Foreskin fibroblast (primary cell): ENCODE measurements at places on chromosomes 2 and 18.

DNA sequence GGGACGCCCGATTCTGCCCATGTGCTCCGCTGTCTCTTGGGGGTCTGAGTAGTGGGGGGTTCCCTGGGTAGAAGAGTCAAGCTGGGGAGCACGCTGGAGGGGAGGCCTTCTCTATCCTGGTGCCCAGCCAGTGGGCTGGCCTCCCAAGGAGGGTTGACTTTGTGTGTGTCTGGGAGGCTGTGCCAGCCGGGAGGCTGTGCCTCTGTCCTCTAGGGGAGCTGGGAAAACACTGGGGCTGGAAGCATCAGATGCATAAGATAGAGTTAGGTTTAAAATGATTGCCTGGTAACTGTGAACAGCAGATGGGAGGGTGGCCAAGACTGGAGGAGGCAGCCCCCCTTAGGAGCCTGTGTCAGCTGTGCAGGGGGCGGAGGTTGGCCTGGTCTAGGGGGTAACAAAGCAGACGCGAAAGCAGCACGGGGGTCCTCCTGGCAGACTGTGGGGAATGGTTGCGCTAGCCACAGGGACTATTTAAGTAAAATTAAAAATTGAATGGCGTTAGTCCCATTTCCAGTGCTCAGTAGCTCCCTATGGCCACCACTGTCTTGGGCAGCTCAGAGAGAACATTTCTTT lies 1.3 kb downstream of the ING5 start:
- DNase-seq, result peak; percentile 64

GRCh38 chr2:240255165-240255491 lies 114.7 kb upstream of the OTOS start:
- no peak for DNase-seq

DNA sequence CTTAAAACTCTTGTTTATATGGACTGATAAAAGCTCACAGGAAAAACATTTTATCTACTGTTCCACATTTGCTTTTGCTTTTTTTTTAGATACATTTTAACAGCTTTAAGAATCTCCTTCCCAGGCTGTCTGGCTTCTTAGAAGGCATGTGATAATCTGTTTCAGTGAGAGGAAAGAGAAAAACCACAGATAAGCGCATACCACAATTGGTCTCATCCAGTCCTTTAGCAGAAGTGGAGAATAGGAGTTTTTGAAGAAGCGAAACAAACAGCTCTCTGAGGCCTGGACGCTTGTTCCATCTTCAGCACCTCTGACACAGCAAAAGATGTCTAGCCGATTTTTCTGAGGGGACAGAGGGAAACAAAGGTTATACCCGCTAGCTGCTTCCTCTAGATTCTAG lies 37.6 kb downstream of the RMC1 start:
- DNase-seq, result no peak

GRCh38 chr2:234444893-234445292 lies 52.0 kb downstream of the ARL4C start:
- peak; percentile 74 for DNase-seq

DNA sequence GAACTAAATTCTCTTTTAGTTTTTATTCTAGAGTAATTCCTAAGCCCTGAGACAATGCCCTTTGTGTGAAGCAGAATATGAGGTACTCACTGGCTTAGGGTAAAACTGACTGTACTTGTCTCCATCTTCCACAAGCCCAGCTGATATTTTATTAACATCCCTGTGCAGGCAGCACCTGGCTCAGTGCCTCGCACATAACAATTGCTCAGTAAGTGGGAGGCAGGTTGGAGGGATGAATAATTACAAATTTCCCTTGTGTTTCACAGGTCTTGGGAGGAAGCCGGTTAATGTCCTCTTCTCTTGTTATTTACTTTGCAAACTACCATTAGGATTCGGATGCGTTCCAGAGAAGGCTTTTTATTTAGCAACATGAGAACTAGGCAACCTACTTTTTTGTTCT lies 249.8 kb upstream of the FSHR start:
- no peak for DNase-seq
